GOT3 (cell line): ENCODE measurements at places on chromosomes 5 and 9.

DNA sequence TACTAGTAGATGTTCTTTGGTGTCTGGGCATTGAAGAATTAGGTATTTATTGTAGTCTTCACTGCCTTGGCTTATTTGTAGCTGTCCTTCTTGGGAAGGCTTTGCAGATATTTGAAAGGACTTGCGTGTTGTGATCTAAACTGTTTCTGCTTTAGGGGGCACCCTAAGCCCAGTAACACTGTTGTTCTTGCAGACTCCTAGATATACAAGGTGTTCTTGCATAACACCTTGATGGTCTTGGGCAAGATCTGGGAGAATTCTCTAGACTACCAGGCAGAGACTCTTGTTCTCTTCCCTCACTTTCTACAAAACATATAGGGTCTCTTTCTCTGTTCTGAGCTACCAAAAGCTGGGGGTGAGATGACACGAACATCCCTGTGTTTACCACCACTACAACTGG lies 179.1 kb downstream of the FAM170A start:
- no peak for DNase-seq

DNA sequence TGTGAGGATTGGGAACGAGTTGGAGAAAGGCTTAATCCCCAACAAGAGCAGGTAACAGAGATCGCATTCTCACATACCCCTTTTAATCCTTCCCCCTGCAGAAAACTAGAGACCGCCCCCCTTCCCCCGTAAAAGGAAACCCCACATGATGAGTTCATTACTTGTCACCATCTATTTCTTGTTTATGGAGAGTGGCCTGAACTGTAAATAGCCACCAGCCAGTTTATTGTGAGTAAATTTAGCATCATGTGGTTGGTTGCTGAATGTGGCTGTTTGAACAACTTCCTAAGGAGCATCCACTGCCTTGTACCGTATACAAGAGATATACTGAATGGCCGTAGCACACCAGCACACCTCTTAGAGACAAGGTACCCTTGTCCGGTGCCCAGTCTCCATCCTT lies 62.1 kb downstream of the TJP2 start:
- DNase-seq: no peak

DNA sequence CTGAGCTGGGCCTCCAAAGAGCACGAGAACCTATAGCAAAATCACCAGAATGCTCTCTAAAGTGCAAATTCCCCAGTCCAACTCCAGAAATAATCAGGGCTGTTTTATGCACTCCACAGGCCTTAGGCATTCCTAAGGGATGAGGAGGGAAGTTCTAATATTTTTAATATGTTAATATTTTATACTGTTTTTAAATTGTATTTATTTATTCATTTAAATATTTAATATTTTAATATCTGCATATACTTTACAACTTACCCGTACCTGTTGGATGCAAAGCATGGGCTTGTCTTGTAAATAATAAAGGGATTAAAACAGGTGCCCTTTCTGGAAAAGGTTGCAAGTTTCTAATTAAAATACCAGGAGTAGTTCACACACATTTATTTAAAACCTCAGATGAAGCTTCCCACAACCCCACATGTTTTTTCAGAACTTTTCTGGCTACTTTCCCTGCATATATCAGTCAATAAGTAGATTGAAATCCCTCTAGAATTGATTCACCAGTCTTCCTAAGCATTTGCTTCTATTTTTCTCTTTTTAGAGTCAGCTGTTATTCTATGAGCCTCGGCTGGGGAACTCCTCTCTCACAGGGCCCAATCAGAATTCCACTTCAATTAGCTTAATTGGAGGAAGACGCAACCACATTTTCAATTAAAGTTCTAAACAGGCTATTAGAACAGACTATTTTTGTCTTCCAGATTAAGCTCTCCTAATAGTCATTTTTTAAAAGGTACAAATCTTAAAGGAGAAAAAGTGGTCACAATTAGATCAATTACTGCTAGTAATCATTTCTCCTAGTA lies 140.8 kb downstream of the CDH6 start:
- DNase-seq: no peak

GRCh38 chr5:144191531-144191930 lies 20.9 kb downstream of the KCTD16 start:
- no peak for DNase-seq

- no peak for DNase-seq
These were observed 59.9 kb downstream of the PBX3 start for GRCh38 chr9:125807079-125807478.

- DNase-seq: no peak
These were observed 11.3 kb upstream of the SLC34A1 start for GRCh38 chr5:177372910-177373309.

- no peak for DNase-seq
These were observed 12.0 kb downstream of the PRR16 start for GRCh38 chr5:120476063-120476462.

DNA sequence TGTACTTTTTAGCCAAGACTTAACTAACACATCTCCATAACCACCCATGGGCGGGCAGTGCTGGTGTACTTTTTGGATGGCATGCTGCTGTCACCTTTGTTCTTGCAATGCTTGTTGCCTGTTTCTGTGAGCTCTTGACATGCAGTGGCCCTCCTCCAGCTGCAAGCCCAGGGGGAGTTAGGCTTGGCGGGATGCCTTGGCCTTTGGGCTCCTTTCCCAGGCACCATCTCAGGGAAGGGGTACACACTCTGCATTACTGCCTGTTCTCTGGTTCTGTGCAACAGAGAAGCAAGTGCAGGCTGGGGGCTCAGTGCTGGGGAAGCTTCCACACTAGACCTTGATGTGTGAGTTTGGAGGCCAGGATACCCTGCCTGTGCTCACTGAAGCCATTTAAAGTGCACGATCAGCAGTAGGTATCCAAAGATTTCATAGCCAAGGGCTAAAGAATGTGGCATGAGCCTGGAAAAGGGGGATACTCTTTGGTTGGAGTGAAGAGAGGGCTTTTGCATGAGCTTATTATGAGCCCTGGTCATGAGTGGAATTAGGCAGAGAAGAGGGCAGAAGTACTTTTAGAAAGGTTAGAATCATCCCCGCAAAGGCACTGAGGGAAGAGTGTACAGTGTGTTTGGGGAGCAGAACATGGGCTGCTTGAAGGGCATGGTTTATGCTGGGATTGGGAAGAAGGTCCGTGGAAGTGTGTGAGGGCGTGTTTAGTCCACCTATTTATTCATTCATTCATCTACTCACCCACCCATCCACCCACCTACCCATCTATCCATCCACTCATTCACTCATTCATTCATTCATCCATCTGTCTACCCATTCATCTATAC lies 22.5 kb downstream of the PSAT1 start:
- DNase-seq: no peak

- no peak for DNase-seq
These were observed 106.7 kb downstream of the EFNA5 start for GRCh38 chr5:107563959-107564544.

DNA sequence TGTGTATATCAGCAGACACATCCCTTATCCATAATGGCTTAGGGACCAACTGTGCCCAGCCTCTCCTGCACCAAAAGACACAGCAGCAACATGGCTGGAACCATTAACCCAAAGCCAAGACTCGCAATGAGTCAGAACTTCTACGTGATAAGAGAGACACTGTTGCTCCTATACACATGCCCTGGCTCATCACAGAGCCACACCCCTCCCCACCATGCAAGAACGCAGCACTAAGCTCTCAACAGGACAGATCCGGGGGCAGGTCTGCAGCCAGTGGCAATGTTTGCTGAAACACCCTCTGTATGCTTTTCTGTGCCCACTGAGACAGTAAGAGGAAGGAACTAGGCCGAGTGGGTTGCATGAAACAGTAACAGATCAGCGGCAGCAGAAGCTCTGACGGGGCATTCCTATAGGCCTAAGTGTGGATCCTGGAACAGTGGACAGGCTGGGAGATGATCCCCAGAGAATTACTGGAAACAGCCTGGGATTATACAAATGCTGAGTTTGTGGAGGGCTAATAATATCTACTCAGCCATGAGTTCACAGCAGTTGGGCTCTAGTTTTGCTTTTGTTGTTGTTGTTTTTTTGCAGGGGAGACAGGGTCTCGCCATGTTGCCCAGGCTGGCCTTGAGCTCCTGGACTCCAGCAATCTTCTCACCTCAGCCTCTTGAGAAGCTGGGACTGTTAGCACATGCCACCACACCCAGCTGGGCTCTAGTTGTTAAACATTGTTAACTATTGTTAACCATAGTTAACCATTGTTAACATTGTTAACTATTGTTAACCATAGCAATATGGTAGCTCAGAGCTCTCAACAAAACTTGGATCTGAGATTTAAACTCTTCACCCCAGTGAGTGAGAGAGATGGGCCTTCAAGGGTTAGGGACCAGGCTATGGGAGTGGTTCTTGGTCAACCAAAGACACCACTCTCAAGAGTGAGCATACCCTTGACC lies 41.0 kb downstream of the B4GALT1 start:
- DNase-seq: no peak

DNA sequence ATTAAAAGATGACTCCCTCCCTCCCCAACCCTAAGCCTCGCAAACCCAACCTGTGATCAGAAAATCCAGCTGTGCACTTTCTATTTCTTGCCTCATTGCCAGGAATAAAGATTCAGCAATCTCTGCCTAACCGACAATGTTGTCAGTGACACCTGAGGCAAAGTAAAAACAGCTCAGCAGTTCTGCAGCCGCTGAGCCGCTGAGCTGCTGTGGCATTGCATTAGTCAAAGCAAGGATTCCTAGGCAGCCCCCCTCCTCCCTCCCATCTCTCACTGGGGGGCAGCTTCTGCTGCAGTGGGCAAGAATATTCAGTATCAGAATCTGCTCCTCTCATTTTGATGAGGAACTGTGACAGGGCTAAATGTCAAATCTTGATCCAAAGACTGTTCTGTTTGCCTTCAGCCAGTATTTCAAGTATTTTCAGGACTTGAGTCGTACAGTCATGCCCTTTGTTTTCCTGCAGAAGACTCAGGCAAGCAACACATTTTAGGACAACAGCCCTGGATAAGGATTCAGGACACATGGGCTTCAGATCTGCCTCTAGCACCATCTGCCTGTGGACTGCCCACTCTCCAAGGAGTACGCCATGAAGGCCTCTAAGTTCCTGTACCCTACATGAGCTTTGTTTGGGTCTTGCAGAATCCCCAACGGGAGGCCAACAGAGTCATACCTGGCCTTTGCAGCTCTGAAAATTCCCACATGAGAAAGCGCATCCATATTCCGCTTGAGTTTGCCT lies 41.1 kb upstream of the DAP start:
- DNase-seq: no peak

DNA sequence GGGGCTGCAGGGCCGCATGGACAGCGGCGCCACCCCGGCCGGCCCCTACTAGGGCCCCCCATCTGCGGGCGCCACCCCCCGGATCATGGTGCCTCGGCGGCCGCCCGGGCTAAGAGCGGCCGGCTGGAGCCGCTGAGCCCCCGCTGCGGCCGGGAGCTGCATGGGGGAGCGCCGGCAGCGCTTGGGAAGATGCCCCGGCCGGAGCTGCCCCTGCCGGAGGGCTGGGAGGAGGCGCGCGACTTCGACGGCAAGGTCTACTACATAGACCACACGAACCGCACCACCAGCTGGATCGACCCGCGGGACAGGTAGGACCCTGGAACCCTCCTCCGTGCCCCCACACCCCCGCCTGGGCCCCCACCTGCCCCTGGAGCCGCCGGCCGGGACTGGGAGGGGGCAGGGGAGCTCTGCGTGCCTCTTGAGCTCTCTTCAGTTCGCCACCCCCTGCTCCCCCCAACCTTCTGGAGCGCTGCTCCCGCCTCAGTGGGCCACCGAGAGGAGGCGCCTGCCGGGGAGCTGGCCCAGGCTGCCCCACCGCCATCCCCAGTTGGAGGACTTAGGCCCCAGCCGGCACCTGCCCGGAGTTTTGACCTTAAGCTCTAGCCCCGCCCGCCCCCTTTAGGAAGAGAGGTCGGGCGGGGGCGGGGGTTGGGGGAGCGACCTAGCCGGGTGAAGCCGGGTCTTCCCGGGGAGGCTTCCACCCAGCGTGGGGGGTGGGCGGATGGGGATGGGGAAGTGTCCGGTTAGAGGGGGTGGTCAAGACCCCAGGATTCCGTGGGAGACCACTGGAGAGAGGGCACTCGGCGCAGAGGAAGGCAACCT lies 730 bp downstream of the WWC1 start:
- no peak for DNase-seq

DNA sequence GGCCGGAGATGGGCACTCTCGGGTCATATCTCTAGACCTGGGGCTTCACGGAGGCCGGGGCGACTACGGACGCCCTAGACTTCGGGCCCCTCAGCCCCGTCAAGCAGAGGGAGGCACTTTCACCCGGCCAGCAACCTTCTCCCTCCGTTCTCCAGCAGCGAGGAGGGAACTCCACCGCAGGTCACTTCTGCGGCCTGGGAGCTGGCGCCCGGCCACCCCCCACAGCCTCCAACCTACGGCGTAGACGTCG lies 201 bp downstream of the DOLK start:
- no peak for DNase-seq

DNA sequence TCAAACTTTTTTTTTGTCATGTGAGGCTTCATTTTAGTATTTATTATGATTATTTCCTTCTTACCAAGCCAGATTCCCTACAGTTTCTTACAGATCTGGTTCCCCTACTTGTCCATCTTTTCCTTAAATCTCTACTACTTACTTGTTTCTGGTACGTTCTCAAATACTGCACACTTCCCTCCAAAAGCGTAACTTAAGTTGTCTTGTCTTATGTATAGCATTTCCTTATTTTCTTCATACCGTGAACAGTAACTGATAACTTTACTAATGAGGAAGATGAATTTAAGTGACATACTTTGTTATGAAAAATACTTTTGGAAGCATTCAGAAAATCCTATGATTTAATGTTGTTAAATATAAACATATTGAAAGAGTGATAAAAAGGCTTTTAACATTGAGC lies 67.3 kb downstream of the PARP8 start:
- no peak for DNase-seq

DNA sequence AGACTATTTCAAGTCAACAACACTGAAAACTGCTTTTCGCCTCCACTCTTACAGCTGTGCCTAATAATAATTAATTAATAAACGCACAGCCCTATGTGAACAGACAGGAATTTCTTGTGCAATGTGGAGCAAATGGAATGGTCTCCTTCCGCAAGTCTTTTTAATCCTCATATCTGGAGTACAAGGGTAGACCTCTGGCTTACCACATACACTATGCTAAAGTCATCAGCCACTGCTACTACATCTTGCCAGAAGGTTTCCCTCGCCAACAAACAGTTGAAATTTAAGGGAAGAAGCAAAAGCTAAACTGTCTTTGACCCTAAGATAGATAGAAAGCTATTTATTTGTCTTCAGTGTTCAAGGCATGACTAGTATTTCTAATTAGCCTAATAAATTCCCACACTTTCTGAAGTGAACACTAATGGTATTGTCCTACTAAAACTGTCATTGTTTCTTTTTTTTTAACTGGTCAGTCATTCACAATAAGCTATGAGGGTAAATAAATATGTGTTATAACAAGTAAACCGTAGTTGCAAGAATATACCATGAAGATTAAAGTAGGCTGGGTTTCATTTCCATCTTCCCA lies 63.9 kb downstream of the GOLPH3 start:
- DNase-seq: no peak

DNA sequence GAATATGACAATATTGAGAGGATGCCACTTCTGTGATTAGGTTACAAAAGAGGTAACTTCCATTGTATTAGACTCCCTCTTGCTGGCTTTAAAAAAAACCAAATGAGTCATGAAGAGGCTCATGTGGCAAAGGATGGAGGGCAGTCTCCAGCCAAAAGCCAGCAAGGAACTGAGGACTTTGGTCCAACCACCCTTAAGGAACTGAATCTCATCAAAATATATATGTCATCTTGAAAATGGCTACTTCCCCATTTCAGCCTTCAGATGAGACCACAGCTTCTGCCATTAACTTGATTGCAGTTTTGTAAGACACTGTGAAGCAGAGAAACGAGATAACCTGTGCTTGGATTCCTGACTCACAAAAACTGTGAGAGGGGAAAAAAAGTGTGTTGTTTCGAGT lies 15.5 kb upstream of the TRIM32 start:
- no peak for DNase-seq

GRCh38 chr9:90870621-90871326 lies 69.2 kb downstream of the SYK start:
- DNase-seq: no peak
